NCI-H2171 (cell line): ENCODE measurements at places on chromosomes 2 and 18.

- no peak for DNase-seq
These were observed 91.0 kb upstream of the SLC4A10 start for GRCh38 chr2:161533218-161533617.

DNA sequence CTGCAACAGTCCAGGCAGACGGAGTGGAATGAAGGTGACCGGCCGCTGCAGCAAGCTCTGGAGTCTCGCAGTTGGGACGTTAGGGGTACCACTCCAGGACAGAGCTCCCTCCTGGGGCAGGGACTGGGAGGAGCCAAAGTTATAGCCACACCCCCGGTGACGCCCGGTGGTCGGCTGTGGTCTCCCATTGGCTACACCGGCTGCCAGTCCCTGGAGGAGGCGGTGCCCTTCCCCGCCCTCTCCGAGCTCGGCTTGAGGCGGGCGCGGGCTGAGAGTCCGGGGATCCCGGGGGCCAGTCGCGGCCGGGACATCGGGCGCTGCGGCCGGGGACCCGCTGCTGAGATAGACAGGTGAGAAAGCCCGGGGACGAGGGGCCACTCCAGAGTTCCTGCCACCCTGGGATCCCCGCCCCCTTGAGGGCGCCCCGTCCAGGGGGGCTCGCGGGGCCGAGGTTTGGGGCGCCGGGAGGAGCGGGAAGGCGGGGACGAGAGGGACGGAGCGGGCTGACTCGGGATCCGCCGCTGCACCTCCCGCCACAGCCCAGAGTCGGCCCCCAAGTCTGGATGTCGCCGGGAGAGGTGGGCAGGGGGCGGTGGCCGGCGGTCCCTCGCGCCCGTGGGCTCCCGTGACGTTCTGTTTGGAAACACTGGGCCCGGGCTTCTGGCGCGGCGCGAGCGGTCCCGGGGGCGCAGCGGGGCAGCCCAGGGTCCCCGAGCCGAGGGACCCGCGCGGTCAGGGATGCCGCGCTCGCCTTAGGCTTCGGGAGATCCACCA is at the start of gene PLEKHH2:
Gene PLEKHH2 (plus strand): TSS at position 231 of the 774 bp plus-strand sequence. CDS start 7,414 bp downstream, outside the sequence.
- peak; percentile 77 for DNase-seq

- DNase-seq = no peak
These were observed 380.7 kb downstream of the BCL11A start for GRCh38 chr2:60172801-60173200.

DNA sequence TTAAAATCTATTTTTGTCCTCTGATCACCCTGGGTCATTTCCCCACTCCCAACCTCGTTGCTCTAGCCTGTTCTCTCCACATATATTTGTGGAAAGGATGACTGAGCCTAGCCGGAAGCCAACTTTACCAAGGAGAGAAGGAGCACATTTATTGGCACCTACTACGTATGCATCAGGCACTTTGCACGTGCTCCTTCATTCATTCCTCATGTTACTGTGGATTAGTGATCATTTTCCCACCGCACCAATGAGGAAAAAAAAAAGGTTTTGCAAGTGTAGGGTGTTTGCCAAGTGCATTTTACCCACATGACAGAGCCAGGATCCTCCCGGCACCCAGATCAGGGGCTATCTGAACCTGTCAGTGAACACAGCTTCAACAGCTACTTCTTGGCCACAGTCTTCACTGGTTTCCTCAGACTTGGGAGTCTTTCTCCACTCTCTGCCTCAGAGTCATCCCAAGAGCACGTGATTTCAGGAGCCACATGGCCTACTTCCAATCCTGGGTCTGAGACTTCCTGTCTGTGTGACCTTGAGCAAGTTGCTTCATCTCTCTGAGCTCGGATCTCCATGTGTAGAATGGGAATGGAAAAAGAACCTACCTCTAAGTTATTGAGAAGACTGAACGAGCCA is 1.9 kb upstream of the C1QL2 start:
- DNase-seq = no peak

DNA sequence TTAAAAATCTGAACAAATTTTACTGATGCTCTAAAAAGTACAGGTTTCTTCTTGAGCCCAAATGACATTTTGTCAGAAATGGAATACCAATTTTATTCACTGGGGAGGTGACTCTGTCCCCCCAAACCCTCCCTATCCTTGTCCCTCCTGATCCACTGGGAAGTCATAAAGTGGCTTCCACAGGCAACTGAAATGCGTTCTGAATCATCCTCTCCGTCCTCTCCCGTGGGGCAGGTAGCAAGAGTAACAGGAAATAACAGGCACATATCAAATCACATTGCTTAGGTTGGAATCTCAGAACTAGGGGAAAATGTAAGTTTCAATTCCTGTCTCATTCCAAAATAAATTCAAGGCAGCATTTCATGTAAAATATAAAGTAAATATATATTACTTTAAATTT is 44.5 kb downstream of the MYL12B start:
- DNase-seq = no peak

DNA sequence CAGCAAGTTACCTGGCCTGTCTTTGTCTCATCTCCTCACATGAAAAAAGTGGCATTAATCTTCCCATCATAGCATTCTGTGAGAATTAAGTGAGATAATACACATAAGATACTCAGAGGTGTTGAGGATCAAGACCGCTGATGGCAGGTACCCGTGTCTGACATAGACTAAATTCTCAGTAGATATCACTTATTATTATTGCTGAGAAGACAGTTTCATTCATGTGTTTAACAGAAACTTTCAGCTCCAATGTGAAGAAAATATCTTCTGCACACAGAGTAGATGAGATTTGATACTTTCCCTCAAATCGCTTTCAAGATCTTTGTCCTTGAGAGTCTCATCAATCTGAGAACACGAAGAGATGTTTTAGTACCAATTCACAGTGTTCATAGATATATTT is 809.4 kb downstream of the TSN start:
- DNase-seq = no peak

DNA sequence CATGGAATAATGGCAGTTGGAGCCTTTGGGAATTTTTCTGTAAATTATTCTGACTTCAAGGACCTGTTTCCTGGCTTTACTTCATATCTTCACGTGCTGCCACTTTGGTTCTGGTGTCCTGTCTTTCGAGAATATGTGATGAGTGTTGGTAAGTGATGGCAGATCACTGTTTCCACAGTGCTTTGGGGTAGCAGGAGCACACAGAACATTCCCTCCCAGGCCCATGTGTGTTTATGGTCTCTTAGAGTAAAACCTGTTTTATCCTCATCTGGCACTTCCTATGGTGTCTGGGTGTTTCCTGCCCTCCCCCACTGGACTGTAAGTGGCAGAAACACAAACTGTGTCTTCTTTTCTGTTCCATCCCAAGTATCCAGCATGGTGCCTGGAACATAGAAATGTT is 17.9 kb downstream of the MOGAT1 start:
- DNase-seq = no peak

DNA sequence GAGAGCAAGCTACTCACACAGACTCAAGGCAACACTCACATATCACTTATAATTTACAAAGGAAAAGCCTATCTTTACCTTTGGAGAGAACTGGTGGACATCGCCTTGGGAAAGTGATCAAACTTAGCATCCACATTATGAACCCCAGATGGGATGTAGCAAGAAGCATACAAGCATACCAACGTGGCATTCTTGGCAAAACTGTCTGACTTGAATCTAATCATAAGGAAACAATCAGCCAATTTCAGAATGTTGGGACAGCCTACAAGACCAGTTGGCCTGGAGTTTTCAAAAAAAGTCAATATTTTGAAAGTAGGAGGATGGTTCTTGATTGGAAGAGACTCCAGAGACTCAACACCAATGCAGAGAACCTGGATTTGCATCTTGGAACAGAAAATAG is 79.1 kb upstream of the PMAIP1 start:
- no peak for DNase-seq

- DNase-seq = no peak
These were observed 41.3 kb upstream of the ZNF532 start for GRCh38 chr18:58823412-58823811.

GRCh38 chr2:234676783-234677450 is 180.0 kb upstream of the ARL4C start:
- DNase-seq = no peak

GRCh38 chr2:239021651-239022436 is 174.0 kb downstream of the TWIST2 start:
- no peak for DNase-seq

GRCh38 chr2:120182019-120182560 is 41.1 kb downstream of the TMEM185B start:
- no peak for DNase-seq

DNA sequence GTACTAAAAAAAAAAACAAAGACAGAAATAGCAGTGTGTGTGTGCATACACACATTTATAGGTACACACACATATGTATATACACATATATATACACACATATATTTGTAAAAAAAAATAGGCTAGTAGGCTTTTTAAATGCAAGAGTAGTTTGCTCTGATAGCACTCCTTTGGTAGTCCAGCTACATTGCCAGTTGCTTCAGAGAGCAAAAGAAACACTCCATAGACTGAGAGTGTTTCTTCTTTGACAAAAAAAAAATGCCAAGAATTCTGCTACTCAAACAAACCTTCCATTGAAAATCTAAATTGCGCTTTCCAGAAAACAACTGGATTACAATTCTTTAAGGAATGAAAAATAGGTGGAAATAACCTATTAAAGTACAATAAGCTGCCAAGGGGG is 365.9 kb upstream of the GALNT5 start:
- no peak for DNase-seq

DNA sequence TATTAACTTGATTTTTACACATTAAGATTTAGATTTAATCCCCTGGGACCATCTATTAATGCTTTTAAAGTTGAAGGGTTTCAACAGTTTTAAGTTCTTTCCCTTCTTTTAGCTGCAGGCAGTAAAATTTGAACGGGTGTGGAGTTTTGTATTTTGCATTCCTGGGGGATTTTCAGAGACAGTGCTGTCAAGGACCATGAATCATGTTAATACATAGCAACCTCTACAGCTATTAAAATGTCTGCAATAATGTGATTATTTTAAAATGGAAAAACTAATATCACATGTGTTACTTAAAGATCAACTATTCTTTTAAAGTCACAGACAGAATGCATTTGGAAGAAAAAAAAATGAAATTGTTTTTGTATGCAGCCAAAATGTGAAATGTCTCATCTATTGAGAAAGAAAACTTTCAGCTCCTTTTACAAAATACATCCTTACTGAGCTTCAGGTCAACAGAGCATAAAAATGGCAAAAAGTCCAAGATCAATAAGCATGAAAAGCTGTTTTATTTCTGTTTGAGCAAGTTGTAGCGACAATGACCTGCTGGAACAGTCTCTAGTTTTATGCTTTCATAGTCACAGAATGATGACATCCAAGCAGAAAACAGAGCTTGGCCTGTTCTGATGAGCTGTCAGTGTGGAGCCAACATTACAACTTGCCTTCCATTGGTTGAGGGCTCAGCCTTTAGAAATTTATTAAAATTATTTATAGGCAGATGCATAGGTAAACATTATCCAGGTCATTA is 21.6 kb upstream of the ZNF521 start:
- DNase-seq = no peak

DNA sequence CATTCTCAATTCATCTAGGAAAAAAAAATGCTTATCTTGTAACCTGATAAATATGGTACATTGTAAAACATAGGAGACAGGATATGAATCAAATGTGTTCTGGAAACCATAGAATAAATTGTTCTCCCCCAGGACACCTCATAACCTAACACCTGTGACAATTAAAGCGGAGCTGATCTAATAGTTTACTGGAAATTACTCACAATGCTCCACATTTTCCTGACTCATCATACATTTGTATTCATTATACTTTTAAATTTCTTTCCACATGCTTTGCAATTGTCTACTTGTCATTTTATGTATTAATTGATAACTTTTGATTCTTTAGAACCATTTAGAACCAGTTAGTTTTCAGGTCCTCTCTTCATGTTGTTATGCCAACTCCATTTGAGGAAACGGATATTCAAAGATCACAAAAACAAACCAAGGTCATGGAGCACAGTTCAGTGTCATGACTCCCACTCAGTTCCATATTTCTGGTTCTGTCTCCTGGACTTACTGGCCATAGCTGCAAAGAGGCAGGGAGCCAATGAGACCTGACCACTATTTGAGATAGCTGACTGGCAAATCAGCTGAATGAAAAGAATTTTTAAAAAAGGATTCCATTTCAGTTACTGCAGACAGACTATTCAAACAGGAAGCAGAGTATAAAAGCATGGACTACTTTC is 128.5 kb downstream of the CALCRL start:
- DNase-seq = no peak

GRCh38 chr18:48735681-48736255 is 196.9 kb downstream of the CTIF start:
- no peak for DNase-seq

GRCh38 chr2:28821295-28821958 is 10.8 kb downstream of the SPDYA start:
- DNase-seq = peak; percentile 12

- DNase-seq = no peak
These were observed 102.0 kb downstream of the MAP2 start for GRCh38 chr2:209525834-209526281.

DNA sequence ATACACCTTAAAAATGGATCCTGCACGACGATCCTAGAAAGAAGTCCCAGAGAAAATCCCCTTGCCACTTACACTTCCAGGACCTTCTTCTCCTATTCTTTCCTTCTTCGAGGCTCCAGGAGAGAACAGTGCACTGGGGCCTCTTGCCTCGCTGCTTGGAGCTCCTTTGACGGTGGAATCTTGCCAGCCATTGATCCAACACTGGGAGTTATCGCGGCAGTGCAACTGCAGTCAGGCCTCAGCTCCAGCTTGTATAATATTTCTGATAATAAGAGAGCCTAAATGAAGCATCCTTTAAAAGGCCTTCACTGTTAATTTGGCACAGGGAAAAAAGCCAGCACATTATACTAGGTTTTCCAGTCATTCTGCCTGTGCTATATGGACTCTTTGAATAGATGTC is 216.9 kb upstream of the PARD3B start:
- no peak for DNase-seq

- DNase-seq = no peak
These were observed 61.3 kb upstream of the ITSN2 start for GRCh38 chr2:24421668-24422067.

DNA sequence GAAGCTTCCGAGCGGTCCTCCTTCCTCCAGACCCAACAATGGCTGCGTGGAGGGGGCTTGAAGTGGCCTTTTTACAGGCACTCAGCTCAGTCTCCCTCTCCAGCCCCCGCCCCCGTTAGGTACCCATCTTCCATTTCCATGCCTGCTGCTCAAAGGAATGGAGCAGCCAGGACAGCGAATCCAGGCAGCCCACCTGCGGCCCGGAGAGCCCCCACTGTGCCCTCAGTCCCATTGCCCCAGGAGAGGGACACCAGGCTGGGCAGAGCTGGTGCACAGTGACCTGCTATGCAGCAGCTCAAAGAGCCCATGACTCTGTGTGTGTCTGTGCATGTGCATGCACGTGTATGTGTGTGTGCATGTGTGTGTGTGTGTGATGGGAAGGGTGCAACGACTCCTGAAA is 10.6 kb upstream of the POMC start:
- DNase-seq = no peak

DNA sequence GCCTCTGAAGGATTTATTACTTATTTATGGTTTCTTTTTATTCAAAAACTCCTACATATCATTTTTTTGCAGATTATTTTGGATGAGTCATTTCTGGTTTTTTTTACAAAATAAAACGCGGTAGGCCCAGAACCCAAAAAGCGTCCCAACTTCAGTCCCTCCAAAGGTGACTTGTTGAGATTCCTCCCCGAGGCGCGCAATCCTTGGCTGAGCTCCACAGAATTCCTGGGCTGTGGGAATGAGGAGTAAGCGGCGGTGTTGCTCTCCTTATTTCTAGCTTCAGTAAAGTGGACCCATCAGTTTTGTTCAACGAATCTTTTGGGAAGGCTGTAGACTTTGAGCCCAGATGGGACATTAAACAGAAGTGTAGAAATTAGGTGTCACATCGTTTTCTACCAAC is 67.0 kb upstream of the RMP24 start:
- no peak for DNase-seq
